Kasumi-1 (cell line): ENCODE measurements at places on chromosomes 16 and 17.

GRCh38 chr16:77373726-77374125 is 61.1 kb downstream of the ADAMTS18 start:
- DNase-seq: no peak

- no peak for DNase-seq
Measured at GRCh38 chr16:64094181-64094965, 1027.5 kb downstream of the CDH11 start.

DNA sequence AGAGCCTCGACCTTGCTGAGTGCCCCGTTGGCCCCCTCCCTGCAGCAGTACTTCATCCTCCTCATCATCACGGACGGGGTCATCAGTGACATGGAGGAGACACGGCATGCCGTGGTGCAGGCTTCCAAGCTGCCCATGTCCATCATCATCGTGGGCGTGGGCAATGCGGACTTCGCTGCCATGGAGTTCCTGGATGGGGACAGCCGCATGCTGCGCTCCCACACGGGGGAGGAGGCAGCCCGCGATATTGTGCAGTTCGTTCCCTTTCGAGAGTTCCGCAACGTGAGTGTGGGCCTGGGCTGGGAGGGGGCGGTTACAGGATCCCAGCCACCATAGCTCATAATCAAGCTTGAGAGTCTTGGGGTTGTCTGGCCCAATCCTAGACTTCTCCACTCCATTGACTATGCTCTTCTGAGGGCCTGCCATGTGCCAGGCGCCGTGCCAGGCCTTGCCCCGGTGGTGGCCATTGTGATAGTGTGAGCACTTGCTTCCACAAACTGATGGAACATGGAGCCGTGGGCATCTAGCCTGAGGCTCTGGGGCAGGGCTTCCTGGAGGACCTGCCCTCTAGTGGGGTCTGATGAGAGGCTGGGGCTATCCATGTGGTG is 39.7 kb downstream of the PSME3IP1 start:
- DNase-seq: no peak

DNA sequence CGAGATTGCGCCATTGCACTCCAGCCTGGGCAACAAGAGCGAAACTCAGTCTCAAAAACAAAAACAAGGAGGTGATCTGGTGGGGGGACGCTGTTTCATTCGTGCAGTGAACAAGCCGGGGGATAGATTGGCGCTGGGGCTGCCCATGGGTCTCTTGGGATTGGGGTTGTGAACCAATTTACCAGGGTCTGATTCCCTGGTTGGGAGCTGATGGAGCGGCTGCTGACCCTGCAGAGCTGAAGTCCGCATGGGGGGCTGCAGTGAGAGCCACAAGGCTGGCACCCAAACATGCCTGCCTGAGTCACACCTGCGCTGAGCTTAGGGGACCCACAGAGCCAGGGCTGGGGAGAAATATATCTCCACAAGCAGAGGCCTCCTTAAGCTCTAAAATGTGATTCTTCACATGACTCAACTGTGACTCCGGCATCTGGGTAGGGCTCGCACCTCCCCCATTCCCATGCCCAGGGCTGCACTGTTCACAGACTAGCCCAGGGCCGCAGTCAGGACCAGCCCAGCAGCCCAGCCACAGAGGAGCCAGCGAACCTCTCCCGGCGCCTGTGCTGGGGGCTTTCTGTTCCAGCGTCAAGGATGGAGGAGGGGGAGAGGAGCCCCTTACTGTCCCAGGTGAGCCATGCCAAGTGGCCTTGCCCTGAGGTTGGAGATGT is 5.0 kb downstream of the TSPAN10 start:
- no peak for DNase-seq

DNA sequence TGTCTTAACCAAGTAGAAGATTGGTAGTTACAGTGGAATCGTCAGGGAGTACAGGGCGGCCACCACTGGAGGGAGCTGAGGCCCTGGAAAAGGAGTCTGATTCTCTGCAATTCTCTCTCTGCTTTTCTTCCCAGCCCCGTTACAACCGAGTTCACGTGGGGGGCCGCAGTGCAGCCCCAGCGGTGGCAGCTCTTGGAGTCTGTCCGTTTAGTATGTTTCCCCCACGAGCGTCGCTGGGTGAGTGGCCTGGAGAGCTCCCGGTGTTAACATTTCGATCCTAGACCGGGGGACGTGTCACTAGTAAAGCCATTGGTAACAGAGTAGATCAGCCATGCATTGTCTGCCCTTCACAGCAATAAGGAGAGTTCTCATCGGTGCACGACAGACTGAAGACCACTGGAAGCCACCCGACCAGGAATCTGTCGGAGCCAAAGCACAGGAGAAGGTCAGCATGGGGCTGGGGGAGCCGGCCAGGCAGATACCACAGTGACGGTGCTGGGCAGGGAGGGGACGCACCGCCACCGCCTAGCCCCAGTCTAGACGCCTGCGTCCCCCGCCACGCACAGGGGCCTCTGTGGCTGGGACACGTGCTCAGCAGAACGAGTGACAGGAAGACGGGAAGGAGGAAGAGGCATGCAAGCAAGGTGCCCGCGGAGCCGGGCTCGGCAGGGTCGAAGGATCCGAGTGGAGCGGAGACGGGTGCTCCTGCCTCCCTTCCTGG is 15.7 kb downstream of the SLC16A3 start:
- peak; percentile 83 for DNase-seq

DNA sequence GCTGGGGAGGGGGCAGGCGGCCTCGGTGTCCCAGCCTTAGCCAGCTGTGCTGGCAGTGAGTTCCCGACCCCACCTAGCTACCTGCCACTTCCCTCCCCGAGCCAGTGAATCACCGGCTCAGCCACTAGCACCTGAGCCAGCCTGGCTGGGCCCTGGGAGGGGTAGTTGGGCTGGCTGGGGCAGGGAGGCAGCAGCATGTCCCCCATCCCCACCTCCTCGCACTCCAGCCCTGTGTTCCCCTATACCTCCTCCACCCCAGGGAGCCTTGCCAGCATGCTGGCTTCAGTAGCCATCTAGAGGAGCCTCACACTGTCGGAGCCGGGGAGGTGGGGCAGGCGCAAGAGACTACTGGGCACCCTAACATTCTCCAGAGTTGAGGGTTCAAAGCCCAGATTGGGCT is 2.8 kb downstream of the EVPL start:
- no peak for DNase-seq

DNA sequence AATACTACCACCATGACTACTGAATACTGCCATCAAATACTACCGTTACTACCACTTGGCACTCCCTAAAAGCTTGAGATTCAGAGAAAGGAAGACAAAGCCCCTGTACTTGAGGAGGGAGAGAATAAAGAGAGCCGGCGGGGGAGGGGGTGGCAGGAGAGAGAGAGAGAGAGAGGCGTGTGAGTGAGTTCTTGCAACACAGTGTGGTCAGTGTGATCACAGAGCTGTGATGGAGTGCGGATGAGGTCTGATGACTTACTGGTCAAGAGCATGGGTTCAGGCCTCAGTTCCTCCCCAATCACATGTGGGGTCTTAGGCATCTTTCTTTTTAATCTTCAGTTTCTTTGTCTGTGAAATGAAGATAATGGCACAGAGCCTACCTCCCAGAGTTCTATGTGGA is 19.2 kb downstream of the PRKCB start:
- no peak for DNase-seq

- no peak for DNase-seq
Measured at GRCh38 chr17:45672792-45673191, 111.3 kb upstream of the CRHR1 start.

GRCh38 chr17:34314279-34314678 is 5.0 kb upstream of the CCL8 start:
- no peak for DNase-seq

DNA sequence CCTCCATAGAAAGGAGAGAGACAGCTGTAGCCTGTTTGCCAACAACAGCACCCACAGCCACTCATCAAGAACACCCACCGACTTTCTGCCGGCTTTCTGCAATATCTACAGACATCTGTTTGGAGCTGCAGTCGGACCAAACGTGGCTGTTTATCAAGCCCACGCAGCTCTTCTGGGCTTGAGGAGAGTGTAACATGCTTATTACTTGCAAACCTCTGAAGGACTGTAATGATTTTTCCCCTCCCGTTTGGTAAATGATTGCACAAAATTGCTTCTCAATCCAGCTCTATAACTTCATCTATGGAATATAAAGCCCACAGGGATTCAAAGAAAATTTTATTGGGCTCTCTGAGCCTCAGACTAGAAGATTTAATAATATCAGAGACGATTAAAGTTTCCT is 100.5 kb downstream of the VAT1L start:
- no peak for DNase-seq

- no peak for DNase-seq
Measured at GRCh38 chr16:82993926-82994325, 367.2 kb downstream of the CDH13 start.

- no peak for DNase-seq
Measured at GRCh38 chr17:69300222-69300621, 26.7 kb downstream of the ABCA5 start.

GRCh38 chr16:55490301-55490700 is 11.3 kb downstream of the MMP2 start:
- DNase-seq: no peak

DNA sequence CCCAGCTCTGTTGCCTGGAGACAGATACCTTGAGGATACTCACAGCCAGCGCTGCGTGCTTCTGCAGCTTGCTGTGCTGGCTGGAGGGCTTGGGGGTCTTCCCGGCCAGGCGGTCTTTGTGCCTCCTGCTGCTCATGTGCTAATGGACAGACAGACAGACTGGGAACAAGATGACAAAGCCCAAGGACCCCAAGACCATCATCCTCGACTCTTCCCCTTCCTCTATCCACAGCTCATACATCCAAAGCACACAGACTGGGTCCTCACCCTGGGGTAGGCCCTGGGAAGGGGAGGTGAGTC is 7.7 kb downstream of the NKIRAS2 start:
- DNase-seq: no peak

DNA sequence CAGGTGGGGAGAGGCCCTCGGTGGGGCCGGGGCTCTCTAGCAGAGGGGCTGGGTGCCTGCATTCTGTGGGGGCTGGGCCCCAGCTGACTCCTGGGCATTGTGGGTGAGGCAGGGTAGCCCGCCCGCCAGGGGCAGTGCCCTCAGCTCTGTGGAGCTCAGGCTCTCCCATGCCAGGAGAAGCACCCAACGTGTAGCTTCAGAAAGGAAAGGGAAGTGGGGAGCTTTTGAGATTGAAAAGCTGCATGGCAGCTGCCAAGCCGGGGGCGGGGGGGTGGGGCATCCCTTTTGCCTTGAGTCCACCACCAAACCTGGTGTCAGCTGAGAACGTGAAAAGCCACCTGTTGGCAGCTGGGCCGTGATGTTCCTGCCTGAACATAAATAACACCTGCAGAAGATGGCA is 192.1 kb upstream of the CIBAR2 start:
- peak; percentile 28 for DNase-seq

DNA sequence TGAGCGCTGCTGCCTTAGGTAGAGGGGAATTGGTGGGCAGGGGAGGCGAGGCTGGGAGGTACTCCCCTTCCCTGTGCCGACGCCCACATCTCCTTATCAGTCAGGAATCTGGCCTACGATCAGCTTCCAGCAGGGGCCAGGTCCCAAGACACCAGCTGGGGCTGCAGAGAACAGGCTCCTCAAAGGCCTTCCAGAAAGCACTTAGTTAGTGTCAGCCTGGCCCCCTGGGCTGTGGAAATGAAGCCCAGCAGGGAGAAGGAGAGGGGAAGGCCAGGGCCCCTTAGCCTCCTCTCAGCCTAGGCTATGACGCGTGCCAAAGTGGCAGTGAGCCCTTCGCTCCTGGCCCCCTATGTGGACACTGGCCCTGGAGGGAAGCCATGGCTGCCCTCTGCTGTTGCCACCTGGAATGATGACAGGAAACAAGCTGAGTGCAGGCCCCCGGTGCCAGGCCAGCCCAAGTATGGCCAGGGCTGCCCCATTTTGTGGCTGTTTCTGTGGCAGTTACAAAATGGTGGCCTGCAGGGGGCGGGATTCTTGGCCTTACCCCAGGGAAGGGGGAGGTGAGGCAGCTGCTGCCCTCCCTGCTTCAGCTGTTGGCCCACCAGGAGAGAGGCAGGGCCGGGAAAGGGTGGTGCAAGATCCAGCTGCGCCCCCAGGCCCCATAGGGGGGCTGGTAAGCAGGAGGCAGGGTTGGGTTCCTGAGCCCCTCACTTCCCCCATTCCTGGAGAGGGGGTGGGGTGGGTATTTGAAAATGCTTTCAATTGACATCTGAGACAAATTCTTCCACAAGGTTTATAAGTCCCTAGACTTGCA is 11.3 kb downstream of the TBX4 start:
- DNase-seq: no peak

DNA sequence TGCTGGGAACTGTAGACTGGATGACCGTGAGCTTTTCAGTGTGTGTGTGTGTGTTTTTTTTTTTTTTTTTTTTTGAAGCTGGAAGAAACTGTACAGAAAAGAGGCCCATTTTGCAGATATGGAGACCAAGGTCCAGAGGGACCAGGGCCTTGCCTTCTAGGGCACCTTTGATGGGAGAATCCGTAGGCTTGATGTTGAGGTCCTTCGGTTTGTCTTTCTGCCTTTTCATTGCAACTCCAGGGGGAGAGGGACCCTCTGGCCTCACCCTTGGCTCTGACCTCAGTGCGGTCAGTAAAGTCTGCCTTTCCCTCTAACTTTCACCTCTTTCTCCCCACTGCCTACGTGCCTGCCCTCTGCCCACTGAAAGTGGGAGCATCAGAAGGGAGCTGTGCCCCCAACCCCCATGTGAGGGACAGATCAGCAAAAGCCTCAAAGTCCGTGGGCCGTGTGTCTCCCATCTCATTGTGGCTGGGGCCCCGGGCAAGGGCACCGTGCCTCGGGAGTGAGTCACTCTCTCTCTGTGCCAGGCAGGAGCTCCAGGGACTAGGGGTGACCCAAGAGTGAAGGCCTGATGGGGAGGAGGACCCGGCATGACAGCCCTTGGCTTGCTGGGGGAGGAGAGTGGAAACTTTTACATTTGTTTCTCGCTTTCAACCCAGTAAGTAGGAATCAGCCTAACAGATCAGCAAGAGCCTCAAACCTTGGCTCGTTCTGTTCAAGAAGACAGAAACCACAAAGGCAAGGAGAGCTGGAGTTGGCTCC is 123.6 kb downstream of the CMIP start:
- no peak for DNase-seq

GRCh38 chr16:30358577-30358936 is 3.4 kb upstream of the CD2BP2 start:
- no peak for DNase-seq

GRCh38 chr17:61412860-61413660 is 13.4 kb downstream of the TBX2 start:
- no peak for DNase-seq

GRCh38 chr17:40074175-40074512 is 11.4 kb downstream of the THRA start:
- DNase-seq: no peak

DNA sequence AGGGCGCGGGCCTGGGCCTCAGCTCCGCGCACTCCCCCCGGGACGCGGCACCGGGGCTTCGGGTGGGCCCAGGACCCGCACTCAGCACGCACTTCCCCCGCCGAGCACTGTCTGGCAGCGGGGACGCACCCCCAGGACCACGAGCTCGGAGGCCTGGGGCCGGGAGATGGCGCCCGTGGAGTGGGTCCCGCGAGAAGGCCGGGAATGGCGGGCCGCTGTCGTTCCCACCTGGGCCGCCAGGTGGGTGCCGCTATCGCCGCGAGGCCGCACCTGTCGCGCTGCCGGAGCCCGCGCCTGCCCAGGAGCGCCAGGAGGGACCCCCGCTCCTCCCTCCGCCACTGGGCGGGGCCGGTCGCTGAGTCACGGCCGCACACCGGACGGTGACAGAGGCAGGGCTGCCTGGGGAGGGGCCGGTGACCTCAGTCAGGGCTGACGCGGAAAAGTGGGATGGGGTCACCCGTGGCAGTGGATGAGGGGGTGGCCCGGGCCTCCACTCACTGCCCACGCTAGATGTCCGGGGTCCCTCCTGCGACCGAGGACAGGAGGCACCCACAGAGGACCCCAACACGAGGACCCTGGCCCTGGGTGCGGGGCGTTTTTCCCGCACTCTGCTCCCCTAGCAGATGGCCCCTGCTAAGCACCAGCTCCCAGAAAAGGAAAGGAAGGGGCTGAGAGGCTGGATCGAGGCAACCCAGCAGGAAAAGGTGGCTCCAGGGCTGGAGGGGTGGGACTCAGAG is 6.9 kb upstream of the ACTG1 start:
- DNase-seq: no peak
